ENCODE measurements at places on chromosomes 3 and 15.

DNA sequence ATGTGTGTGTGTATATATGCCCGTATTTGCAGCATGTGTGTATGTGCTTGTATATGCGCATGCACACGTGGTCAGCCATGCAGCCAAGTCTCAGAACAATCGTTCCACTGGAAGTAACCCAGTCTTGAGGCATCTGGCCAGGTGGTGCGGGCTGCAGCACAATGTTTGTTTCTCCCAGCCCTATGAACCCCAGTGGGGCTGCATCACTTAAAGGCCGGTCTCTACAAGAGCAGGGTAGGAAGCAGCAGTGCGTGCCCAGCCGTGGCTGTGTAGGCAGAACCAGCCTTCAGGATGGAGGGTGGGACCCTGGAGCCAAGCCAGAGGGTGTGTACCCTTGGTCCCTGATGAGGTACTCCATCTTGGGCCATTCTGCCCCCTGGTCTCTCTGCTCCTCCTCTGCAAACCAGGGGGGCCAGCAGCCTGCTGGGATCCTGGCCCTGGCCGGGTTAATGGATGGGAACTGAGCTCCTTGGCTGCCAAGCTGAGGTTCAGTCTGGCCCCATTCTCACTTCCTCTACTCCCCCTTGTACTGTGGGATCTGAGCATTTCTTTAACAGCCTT, 11.8 kb downstream of the KLF13 start:
- DNase-seq: no peak

DNA sequence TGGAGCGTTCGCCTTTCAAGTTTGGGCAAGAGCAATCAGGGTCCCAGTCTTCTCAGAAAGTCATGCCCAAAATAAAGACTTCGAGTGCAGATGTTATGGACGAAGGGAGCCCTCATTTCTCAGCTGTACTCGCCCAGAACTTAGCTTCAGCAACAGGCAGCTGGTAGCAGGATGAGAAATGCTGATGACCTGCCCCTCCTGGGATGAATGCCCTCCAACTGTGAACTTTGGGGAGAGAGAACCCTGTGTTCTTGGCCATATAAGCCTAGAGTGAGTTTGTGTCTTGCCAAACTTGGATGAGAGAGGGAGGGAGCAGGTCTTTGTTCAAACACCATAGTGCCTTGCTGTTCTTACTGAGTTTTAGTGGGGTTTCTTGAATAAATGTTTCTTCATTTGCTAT, 400.3 kb downstream of the LRTM1 start:
- no peak for DNase-seq

- DNase-seq: no peak
Measured at GRCh38 chr3:107810171-107811071, 280.4 kb downstream of the CD47 start.

DNA sequence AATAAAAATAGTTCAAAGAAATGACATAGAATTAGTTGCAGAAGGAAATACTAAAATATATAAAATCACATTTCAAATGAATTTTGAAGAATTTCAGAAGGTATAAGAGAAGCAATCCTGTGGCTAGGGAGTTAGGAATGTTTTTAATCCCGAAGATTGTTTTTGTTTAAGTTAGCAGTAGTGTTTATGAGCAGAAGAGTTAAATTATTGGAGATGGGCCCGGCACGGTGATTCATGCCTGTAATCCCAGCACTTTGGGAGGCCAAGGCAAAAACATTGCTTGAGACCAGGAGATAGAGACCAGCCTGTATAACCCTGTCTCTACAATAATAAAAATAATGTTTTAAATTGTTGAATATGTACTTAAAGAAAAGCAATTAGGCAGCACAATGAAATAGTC, 432.5 kb downstream of the MFSD1 start:
- no peak for DNase-seq

DNA sequence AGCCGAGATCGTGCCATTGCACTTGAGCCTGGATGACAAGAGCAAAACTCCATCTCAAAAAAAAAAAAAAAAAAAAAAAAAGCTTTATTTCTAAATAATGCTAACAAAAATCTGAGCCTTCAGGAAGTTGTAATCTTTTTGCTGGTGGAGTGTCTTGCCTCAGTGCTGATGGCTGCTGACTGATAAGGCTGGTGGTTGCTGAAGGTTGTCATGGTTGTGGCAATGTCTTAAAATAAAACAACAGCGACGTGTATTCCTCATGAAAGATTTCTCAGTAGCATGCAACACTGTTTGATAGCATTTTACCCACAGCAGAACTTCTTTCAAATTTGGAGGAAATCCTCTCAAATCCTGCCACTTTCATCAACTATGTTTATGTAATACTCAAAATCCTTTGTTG, 77.4 kb upstream of the PTPRG start:
- DNase-seq: no peak

DNA sequence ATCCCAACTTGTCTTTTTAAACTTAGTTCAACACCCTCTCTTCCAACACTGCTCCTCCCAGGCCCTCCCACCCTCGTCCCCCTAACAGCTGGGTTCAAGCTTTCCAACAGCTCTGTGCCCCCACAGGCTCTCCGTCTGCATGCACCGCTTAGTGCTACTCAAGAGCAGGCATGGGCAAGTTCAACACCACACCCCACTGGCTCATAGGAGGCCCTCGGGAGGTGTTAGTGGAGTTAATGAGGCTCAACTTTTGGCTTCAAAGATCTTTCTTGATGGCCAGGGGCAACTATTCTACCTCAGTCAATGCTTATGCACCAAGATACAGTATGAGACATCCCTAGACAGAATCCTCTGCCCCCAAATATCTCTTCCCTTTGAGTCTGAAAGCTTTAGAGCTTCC, 114.4 kb downstream of the ANP32A start:
- no peak for DNase-seq

DNA sequence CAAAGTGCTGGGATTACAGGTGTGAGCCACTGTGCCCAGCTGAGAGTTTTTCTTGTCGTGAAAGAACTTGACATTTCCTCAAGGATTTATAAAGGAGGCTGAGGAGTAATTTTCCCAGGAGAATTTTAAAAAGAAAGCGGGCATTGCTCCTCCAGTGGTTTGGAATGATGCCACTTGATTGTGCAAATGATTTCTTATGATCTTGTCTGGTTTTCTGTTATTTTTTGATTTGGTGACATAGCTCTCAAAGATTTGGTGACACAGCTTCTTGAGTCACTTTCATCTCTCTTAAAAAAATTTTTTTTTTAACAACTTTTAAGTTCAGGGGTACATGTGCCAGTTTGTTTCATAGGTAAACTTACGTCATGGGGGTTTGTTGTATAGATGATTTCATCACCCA, 24.6 kb upstream of the NFKBIZ start:
- DNase-seq: no peak

- DNase-seq: peak; percentile 12
Measured at GRCh38 chr15:66004618-66005262, 135.4 kb downstream of the RAB11A start.

- DNase-seq: no peak
Measured at GRCh38 chr15:57167821-57168395, 208.4 kb upstream of the CGNL1 start.

GRCh38 chr3:155956508-155957411, 86.3 kb downstream of the GMPS start:
- no peak for DNase-seq

- DNase-seq: peak; percentile 99
Measured at GRCh38 chr3:12663936-12664908, at the start of gene RAF1. RAF1 (minus strand) TSS chr3:12664117; CDS start chr3:12618721, 45,396 bp downstream.

GRCh38 chr3:31093606-31094005, 199.1 kb upstream of the GADL1 start:
- DNase-seq: no peak

DNA sequence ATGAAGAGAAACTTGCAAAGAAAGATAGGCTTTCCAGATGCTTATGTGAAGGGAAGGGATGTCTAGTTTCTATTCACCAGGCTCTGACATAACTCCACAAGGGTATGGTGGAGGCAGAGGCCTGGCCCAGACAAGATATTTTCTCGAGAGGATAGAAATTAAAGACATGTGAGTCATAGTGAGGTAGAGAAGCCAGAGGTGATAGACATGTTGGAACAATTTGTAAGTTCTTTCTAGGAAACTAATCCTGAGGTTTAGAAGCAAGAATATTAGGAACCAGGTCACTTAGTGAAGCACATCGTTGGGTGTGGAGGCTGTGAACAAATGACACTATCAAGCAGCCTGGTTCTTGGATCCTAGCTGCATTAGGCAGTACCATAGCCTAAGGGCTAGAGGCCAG, 176.9 kb downstream of the BBX start:
- no peak for DNase-seq

DNA sequence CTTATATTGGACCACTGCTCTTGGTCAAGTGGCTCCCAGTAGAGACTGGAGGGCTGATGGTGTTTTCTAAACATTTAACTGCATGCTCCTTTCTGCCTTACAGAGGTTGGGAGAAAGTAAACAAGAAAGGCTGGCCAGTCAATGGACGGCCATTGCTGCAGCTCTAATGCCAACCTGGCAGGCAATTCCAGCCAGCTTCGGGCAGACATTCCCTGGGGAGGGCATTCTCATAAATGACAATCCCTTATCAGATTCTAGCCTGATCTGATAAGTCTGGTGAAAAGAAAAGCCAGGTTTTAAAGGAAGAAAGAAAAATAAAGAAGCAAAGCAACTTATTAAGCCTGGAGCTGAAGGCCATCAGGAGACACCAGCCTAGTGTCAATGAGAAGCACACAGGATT, 60.7 kb downstream of the FRMD4B start:
- no peak for DNase-seq

- no peak for DNase-seq
Measured at GRCh38 chr3:166527325-166527724, 690.1 kb upstream of the BCHE start.

- DNase-seq: no peak
Measured at GRCh38 chr3:2783261-2783660, 326.9 kb downstream of the IL5RA start.

DNA sequence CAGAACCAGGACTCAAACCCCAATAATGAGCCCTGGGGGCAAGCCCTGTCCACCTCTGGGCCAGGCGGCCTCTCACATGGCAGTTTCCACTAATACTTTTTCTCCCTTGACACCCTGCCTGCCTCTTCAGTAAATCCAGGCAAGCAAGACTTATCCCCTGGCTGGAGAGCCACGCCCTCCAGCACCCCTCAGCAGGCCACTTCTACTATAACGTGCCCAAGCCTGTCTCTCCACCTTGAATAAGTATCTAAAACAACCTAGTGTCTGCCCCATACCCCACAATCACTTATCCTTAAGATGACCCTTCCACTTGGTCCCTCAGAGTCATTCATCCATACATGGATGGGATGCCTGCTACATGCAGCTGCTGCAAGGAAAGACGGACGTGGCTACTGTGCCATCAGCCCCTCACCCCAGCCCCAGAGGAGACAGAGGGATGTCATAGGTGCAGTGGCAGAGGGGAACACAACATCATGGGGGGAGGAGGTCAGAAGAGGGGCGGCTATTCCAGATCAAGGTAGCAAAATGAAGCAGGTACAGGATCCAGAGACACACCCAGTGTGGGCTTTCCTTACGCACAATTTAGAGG, 63.4 kb downstream of the LRIG1 start:
- no peak for DNase-seq

DNA sequence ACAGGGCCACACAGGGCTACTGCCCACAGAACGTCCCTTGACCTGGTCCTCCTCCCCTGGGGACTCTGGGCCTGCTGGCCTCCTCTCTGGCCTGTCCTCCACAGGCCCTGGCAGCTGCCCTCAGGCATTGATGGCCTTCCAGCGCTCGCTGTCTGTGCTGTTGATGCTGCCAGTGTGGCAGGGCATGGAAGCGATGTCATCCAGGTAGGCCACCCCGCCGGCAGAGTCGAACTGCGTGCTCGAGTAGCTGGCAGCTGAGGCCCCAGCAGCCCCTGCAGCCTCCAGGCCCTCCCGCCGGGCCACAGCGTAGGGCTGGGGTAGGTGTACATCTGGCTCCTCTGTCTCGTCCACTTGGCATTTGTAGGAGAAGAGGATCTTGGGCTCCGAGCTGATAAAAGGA, 17.1 kb downstream of the TPRA1 start:
- no peak for DNase-seq

DNA sequence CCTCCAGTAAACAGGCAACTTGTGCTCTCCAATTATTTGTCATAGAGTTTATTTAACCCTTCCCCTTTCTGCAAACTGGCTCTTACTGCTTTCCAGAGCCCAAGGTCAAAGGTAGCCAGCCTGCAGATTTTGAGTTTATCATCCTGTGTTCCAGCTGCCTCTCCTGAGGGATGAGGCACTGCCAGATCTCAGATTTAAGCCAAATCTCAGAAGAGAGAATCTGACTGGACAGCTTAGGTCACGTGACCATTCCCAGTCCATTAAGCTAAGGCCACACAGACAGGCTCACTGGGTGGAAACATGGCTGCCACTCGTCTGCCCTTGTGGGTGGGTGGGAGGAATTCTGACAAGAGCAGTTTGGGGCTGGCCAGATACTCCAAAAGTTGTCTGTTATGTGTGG, 8.6 kb upstream of the SIAH2 start:
- no peak for DNase-seq
